ENCODE measurements at places on chromosomes 2 and 18.

- no peak for DNase-seq
Measured at GRCh38 chr2:51448911-51449310, 417.0 kb upstream of the NRXN1 start.

GRCh38 chr2:168211664-168212163 lies 35.7 kb downstream of the STK39 start:
- no peak for DNase-seq

GRCh38 chr18:50138181-50139064 lies 56.5 kb downstream of the MYO5B start:
- no peak for DNase-seq

DNA sequence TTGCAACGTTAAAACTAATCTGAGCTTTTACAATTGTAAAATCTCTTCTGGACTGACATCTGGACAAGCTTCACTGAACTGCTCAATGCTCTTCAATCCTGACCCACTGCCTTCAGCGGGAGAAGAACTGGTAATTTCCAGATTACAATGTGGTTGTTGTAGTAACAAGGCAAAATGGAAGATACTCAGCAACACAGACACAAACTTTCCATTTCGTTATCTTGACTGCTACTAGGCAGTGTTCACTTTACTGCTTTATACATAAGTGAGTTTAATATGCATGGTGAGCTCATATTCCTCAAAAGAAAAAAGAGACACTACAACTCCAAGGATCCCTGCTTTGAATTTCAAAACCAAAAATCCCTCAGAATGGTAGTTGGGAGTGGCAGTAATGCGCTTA lies 51.9 kb downstream of the GRB14 start:
- no peak for DNase-seq

- DNase-seq: no peak
Measured at GRCh38 chr2:215705771-215706361, 270.0 kb upstream of the FN1 start.

DNA sequence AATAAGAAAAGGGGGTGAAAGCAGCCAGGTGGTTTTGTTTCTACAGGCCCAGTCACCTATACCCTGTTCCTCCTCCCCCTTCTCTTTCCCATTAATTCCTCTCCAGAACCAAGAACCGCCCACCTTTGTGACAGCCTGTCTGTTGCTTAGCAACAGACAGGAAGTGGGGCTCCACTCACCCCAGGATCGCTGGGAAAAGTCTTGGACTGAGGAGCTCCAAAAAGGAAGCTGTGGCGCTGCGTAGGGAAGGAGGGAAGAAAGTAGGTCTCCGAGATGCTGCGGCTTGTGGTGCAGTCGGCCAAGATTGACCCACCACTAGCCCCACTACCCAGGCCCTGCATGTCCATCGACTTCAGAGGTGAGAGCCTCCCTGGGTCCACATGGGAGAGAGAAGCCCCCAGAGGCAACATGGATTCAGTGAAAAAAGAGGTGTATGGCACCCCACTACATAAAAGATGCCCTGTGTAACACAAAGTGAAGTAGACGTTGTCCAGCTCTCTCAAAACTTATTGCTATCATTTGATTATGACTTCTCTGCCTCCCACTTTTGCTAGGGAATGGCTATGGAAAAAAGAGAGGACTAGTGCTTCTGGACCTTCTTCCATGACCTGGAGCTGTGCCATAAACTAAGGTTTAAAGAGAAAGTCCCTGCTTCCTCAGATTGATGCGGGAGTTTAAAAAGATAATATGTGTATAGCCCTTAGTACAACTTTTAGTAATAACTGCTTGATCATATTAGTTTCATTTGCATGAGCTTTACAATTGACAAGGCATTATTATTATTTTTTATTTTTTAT lies at the start of gene FER1L5:
Gene FER1L5, plus strand, starts transcription at position 201 of the 797 bp plus-strand sequence. Its CDS starts 73 bp downstream, at position 274.
- no peak for DNase-seq

DNA sequence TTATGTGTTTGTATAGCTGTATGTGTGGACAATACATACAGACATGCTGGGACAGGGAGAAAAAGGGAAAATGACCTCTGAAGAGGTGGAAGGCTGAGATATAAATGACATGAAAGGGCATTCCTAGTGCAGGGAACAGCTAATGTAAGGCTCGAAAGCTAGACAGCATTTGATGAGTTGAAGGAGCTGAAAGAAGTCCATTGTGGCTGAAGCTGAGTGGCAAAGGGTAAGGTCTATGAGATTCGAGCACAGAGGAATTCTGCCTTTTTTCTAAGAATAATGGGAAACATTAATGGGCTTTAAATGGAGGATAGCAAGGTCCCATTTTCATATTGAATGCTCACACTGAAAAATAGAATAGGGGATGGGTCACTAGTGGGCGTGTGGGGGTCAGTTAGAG lies 23.6 kb downstream of the ADD2 start:
- DNase-seq: no peak

DNA sequence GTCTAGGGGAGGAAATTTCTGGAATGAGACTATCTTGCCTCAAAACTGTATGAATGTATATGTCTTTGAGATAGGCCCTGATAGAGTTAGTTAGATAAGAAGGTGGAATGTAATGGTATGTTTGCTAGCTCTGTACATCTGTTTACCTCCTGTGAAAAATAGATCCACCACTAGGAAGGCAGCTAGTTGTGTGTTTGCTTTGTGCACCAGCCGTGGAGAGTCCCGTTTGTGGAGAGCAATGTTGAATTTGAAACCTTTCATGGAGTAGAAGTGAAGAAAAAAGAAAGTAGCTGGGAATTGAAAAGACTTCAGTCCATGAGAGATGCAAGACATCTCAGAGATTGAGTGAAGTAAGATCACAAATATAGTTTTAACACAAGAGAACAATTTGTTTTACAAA lies 25.4 kb downstream of the ASXL3 start:
- DNase-seq: no peak

DNA sequence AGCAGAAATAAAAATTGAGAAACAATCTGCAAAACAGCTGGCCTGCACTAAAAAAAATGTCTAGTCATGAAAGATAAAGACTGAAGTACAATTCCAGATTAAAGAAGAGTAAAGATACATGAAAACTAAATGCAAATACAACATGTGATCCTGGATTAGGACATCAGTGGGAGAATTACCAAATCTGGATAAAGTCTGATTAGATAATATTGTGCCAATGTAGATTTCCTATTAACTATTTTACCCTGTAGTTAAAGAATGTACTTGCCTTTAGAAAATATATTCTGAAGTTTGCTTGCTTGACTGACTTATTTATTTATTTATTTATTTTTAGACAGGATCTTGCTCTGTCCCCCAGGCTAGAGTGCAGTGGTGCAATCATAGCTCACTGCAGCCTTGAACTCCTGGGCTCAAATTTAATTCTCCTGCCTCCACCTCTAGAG lies 58.7 kb downstream of the ASXL2 start:
- DNase-seq: no peak

DNA sequence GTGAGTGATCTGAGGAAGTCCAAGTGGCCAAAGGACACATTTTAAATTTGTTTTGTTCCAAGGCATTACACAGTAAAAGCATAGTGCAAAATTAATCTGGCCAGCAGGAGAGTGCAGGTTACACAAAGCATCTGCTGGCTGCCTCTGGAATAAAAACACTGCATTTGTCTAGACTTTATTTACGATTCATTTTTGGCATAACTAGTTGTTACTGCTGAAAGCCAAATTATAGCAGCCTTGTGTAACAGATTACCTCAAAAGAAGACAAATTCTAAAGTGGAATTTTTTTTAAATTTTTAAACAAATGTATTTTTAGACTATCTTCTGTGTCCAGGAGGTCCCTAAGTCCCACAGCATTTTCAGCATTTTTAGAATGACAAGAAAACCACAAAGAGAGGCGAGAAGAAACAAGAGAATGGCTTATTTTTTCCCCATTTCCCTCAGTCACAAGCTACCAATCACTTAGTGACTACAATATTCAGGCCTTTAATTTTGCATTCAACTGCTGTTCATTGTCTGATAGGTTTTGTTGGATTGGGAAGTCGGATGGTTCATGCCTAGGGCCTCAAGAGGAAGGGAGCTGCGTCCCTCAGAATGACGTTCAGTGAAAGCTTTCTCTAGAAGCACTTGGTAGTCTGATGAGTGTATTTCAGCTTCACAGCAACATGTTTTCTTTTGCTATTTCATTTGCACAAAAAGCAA lies 46.0 kb downstream of the TMEFF2 start:
- no peak for DNase-seq

DNA sequence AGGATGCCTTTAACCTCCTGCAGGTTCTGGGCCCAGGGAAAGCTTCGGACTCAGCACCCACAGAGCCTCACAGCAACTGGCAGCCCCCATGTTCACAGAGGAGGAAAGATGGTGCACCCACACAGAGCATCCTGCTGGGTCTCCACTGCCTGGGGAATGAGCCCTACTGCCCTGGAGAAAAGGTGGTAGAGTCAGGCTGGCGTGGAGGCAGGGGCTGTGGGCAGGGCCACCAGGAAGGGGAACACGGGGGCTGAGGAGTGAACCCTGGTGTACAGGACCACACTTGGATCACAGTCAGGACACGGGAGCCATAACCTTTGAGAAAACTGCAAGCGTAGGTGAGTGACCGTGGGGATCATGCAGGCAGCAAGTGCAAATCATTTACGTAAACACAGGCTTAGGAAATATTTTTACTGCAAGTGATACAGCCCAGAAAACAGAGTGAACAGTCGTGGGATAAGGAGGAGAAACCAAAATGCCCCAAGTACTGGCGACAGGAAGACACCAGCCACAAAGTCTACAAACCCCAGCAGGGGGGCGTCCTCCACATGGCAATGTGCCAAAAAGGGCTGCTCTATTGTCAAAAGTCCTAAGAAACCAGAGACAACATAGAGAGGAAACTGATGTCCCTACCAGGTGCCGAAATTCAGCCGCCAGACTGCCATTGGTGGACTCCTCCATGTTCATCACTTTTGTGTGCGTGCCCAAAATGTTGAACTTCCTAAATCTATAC lies 27.6 kb downstream of the STAT1 start:
- no peak for DNase-seq

DNA sequence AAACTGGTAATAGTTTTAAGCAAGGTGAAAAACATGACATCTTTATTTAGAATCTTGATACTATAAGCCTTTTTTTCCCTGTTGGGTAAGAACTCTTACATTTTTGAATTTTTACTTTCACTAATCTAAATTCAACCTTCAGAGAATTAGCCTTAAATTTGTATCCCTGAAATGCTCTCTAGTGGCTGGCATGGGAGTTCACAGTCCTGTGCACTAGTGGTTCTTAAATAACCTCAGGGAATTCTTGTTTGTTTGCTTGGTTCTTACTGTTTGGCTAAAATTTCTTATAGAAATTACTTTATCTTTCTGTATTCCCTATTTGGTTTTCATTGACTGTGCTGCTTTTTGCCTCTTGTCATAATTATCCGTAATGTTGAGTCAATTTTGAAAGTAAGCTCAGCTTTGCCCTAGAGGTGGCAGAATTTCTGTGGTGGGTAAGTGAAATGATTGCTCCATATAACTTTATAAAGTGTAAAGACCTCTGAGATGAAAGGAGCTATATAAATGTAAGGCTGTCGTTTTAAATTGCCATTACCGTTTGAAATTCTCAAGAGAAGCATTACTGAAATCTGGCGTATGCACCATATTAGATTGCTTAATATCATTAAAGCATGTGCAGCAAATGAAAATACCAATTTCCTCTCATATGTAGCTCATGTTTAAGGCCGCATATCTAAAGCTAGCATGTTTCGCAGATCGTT lies 391.3 kb upstream of the FIGN start:
- no peak for DNase-seq

- DNase-seq: no peak
Measured at GRCh38 chr2:200028998-200029397, 73.6 kb downstream of the MAIP1 start.

GRCh38 chr2:181542170-181542569 lies 85.0 kb downstream of the ITGA4 start:
- DNase-seq: no peak

DNA sequence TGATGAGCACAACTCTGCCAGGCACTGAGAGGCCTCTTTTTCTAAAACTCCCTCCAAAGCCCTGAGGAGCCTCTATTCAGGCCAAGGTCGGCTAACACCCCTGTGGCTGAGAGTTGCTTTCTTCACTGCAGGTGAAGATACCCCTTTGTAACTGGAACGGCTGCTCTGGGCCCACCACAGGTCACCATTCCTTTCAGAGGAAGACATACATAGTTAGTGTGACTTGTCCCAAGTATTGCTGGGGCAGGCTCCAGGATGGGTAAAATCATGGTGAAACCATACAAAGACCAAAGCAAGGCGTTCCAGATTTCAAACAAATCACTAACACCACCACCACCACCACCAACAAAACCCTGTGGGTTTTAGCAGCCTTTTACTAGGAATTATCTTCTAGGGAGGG lies 36.8 kb downstream of the CHST10 start:
- no peak for DNase-seq

- no peak for DNase-seq
Measured at GRCh38 chr2:136468799-136469369, 296.5 kb upstream of the THSD7B start.

DNA sequence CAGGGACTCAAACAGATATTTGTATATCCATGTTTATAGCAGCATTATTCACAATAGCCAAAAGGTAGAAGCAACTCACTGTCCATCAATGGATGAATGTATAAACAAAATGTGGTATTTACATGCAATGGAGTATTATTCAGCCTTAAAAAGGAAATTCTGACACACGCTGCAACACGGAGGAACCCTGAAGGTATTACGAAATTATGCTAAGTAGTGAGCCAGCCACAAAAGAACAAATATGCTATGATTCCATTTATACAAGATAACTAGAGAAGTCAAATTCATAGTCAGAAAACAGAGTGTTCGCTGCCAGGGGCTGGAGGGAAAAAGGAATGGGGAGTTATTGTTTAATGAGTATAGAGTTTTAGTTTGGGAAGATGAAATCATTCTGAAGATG lies 61.0 kb upstream of the CDKL4 start:
- DNase-seq: no peak

GRCh38 chr18:34913837-34914661 lies 127.2 kb upstream of the MAPRE2 start:
- DNase-seq: no peak

DNA sequence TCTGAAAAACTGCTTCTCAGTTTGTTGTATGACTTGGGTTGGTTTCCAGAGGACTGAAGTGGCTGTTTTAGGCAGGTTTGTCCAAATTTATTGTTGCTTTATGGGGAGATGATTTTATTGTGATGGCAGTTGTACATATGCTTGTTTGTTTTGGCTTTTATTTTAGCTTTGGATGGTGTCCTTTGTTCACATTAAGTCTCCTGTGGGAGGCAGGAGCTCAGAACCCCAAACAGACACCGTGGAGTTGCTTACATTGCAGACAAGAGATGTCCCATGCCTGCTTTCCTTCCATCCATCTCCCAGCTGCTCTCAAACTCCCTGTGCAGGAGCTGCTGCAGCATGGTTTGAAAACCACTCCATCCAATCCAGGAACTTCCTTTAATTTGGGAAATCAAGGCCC lies 414.7 kb downstream of the LPIN1 start:
- DNase-seq: no peak
